BJ (cell line): ENCODE measurements at places on chromosomes 12 and 14. TPM values are rescaled to one million over a fixed set of nuclear protein-coding genes. Genes with fewer than 3 reads are reported as not detected.

The BRF1 gene
- 5.8 and 8.2 TPM in 2 replicates for polyA plus RNA-seq

The CTSG gene
- polyA plus RNA-seq, result not detected in 2 replicates

The RPGRIP1 gene
- polyA plus RNA-seq, result not detected in 2 replicates

The PROX2 gene
- not detected in 2 replicates for polyA plus RNA-seq

The CDKN3 gene
- polyA plus RNA-seq, result 28.7 and 55.1 TPM in 2 replicates

The DPPA3 gene
- not detected in 2 replicates for polyA plus RNA-seq

The PLEKHD1 gene
- 0.01 TPM in 2 replicates for polyA plus RNA-seq

The CCDC198 gene
- polyA plus RNA-seq, result not detected in 2 replicates

The TRIM9 gene
- polyA plus RNA-seq, result 0.02 TPM in 2 replicates

The GDF3 gene
- not detected in 2 replicates for polyA plus RNA-seq

The RHEBL1 gene
- polyA plus RNA-seq, result 0.82 and 1.3 TPM in 2 replicates

The CCDC38 gene
- polyA plus RNA-seq, result not detected in 2 replicates

The KRT73 gene
- not detected in 2 replicates for polyA plus RNA-seq

The HOXC13 gene
- 1.0 and 1.1 TPM in 2 replicates for polyA plus RNA-seq

The DBX2 gene
- not detected in 2 replicates for polyA plus RNA-seq

The SPIC gene
- polyA plus RNA-seq, result not detected in 2 replicates

The PUS1 gene
- 15.7 and 21.2 TPM in 2 replicates for polyA plus RNA-seq

The NUAK1 gene
- polyA plus RNA-seq, result 37.0 and 40.0 TPM in 2 replicates

The KRT2 gene
- polyA plus RNA-seq, result not detected in 2 replicates

The LRP6 gene
- polyA plus RNA-seq, result 25.6 and 28.9 TPM in 2 replicates

The NKX2-8 gene
- not detected in 2 replicates for polyA plus RNA-seq

The AMN1 gene
- 4.2 and 7.8 TPM in 2 replicates for polyA plus RNA-seq

The TMPRSS12 gene
- polyA plus RNA-seq, result not detected in 2 replicates

The CEBPE gene
- not detected in 2 replicates for polyA plus RNA-seq

The COCH gene
- polyA plus RNA-seq, result 0.10 and 0.18 TPM in 2 replicates

The SLC41A2 gene
- polyA plus RNA-seq, result 1.2 and 2.9 TPM in 2 replicates

The FOXG1 gene
- polyA plus RNA-seq, result 0.01 TPM in 1 of 2 replicates, not detected in the other

The DAO gene
- polyA plus RNA-seq, result not detected in 2 replicates

The KRT83 gene
- polyA plus RNA-seq, result 0.07 and 0.10 TPM in 2 replicates

The DNAI7 gene
- 0.11 and 0.21 TPM in 2 replicates for polyA plus RNA-seq

The HNF1A gene
- polyA plus RNA-seq, result not detected in 2 replicates

The FAM161B gene
- polyA plus RNA-seq, result 2.5 and 2.6 TPM in 2 replicates

The RDH12 gene
- polyA plus RNA-seq, result not detected in 2 replicates

The RNASE12 gene
- polyA plus RNA-seq, result not detected in 2 replicates

The PHC1 gene
- polyA plus RNA-seq, result 20.9 and 26.7 TPM in 2 replicates

The ESR2 gene
- not detected in 2 replicates for polyA plus RNA-seq

The PMEL gene
- polyA plus RNA-seq, result 1.2 and 1.8 TPM in 2 replicates

The FAM181A gene
- polyA plus RNA-seq, result not detected in 2 replicates

The OR4K2 gene
- not detected in 2 replicates for polyA plus RNA-seq

The AVPR1A gene
- polyA plus RNA-seq, result not detected in 2 replicates

The ENTPD5 gene
- polyA plus RNA-seq, result 8.9 and 12.4 TPM in 2 replicates

The GPRC5A gene
- polyA plus RNA-seq, result 230 and 241 TPM in 2 replicates

The CLEC1A gene
- 0.80 TPM in 2 replicates for polyA plus RNA-seq

The CD163L1 gene
- polyA plus RNA-seq, result 1.0 and 1.6 TPM in 2 replicates

The NRXN3 gene
- polyA plus RNA-seq, result 4.8 and 7.0 TPM in 2 replicates

The OR10AD1 gene
- not detected in 2 replicates for polyA plus RNA-seq

The NID2 gene
- polyA plus RNA-seq, result 253 and 279 TPM in 2 replicates

The KRT75 gene
- polyA plus RNA-seq, result not detected in 2 replicates

The RASSF9 gene
- polyA plus RNA-seq, result 0.09 and 0.16 TPM in 2 replicates

The EGLN3 gene
- 0.15 and 0.47 TPM in 2 replicates for polyA plus RNA-seq

The TAS2R46 gene
- polyA plus RNA-seq, result 0.09 and 0.11 TPM in 2 replicates

The PLEK2 gene
- 2.2 and 3.1 TPM in 2 replicates for polyA plus RNA-seq

The FGF6 gene
- not detected in 2 replicates for polyA plus RNA-seq

The KLRC4 gene
- polyA plus RNA-seq, result not detected in 2 replicates

The KRT78 gene
- not detected in 2 replicates for polyA plus RNA-seq

The PLA2G1B gene
- not detected in 2 replicates for polyA plus RNA-seq

The RIPK3 gene
- 4.3 and 4.4 TPM in 2 replicates for polyA plus RNA-seq

The SMCO2 gene
- polyA plus RNA-seq, result 0.09 and 0.23 TPM in 2 replicates
